Smooth muscle cell of trachea (primary cell): ENCODE measurements at places on chromosomes 7 and 10. TPM values are rescaled to one million over a fixed set of nuclear protein-coding genes. Genes with fewer than 3 reads are reported as not detected.

Gene MYOF
- total RNA-seq, result 263 and 350 TPM in 2 replicates

Gene AKR1C2
- total RNA-seq, result 51.9 and 62.1 TPM in 2 replicates

Gene HTR5A
- not detected in 2 replicates for total RNA-seq

Gene NIPSNAP2
- 40.0 and 57.3 TPM in 2 replicates for total RNA-seq

Gene PURB
- 13.2 and 19.1 TPM in 2 replicates for total RNA-seq

Gene PCLO
- under 0.01 and 0.33 TPM in 2 replicates for total RNA-seq

Gene FBXL13
- total RNA-seq, result 0.99 and 1.5 TPM in 2 replicates

Gene HKDC1
- total RNA-seq, result under 0.01 and 0.50 TPM in 2 replicates

Gene FAM237B
- total RNA-seq, result not detected in 2 replicates

Gene RAMP3
- 0.58 and 1.8 TPM in 2 replicates for total RNA-seq

Gene NPY
- total RNA-seq, result not detected in 2 replicates

Gene EBLN1
- not detected in 2 replicates for total RNA-seq

Gene CYP2C18
- 0.17 TPM in 1 of 2 replicates, not detected in the other for total RNA-seq

Gene CABCOCO1
- 0.33 and 1.7 TPM in 2 replicates for total RNA-seq

Gene CLRN3
- not detected in 2 replicates for total RNA-seq

Gene MYL7
- not detected in 2 replicates for total RNA-seq

Gene FAM241B
- 0.29 TPM in 1 of 2 replicates, not detected in the other for total RNA-seq

Gene USP6NL
- 10.3 and 11.1 TPM in 2 replicates for total RNA-seq
